Stimulated activated CD4-positive, alpha-beta T cell treated with anti-CD3 and anti-CD28 coated beads, Interleukin-4, amount 100 ng/mL, for 1 hour (primary cell): ENCODE measurements at places on chromosomes 13 and 19.

GRCh38 chr13:110407531-110407930, 100.4 kb downstream of the COL4A2 start:
- no peak for DNase-seq

DNA sequence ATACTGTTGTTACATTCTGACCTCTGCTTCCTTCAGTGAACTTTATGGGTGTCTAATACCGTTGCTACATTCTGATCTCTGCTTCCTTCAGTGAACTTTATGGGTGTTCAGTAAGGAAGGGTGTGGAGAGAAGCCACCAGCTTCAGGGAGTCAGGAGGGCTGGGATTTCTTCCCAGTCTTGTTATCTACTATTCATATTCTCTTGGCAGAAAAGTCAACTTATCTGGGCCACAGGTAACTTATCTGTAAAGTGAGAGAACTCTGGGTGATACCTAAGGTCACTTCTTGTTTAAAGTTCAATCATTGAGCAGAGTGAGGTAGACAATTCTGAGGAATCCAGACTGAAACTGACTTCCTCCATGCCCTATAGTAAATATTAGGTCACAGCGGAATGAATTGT, 71.2 kb upstream of the STK24 start:
- no peak for DNase-seq

- DNase-seq: no peak
Measured at GRCh38 chr19:16516923-16517610, 20.9 kb downstream of the C19orf44 start.

GRCh38 chr19:29841209-29841558, 29.4 kb downstream of the CCNE1 start:
- DNase-seq: no peak

GRCh38 chr13:41271456-41272285, 8.3 kb upstream of the MTRF1 start:
- DNase-seq: no peak

DNA sequence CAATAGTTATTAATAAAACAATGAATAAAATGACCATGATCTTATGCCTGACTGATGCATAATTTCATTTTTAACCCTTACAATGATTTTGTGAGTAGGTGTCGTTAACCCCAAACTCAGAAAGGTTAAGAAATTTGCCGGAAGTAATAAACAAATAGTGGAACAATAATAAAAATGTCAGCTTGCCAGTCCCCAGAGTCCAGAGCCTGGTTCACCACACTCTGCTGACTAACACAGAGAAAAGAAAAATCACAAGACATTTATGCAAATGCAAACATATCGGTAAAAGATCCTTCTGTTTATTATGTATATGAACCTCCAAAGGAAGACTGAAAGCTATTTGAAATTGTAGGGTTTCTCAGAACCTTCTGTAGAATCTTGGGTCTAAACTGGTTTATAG, 563.7 kb downstream of the EFNB2 start:
- no peak for DNase-seq

DNA sequence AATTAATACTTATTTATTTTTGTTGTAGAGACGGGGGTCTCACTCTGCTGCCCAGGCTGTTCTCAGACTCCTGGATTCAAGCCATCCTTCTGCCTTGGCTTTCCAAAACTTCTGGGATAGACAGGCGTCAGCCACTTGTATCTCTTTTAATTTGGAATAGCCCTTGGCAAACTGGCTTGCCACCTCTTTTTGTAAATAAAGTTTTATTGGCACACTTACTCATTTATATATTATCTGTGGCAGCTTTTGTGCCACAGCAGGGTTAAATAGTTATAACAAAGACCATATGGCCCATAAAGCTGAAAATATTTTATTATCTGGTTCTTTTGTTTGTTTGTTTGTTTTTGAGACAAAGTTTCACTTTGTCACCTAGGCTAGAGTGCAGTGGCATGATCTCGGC, 30.5 kb downstream of the BBC3 start:
- DNase-seq: no peak

DNA sequence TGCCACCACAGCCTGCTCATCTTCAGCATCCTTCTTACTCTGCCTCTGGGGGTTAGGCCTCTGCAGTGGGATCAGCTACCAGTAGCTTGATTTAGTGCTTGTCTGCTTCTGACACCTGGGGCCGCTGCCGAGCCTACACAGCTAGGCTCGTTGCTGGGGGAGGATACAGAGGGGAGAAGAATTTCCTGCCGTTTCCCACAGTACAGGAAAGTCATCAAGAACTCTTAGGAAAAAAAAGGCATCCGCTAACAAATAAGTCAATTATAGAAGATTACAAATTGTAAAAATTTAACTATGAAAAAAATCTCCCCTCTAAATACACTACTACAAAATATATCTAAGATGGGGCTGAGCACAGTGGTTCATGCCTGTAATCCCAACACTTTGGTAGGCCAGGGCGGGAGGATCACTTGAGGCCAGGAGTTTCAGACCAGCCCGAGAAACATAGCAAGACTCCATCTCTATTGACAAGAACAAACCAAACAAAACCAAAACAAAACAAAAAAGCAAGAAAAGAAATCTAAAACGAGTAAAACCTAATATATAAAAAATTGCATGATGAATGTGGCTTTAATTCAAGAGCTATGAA, 26.7 kb downstream of the LATS2 start:
- no peak for DNase-seq
